ENCODE measurements at places on chromosomes 5 and 9. TPM values are rescaled to one million over a fixed set of nuclear protein-coding genes. Genes with fewer than 3 reads are reported as not detected.

DNA sequence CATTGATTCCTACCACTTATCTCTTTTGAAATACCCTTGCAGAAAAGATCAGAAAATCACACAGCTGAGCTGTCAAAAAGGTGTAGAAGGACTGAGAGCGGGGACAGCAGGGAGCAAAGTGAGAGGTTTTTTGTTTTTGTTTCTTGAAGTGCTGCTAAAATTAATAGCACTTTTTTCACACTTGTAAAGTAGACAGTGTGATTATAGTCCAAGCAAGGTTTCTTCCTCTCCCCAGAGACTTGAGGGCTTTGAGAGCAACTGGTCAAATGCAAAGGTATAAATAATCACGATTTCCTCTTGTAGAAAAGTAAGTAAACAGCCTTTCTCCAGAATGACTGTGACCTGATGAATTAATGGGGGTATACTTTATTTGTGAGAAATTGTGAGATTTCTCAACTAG lies 326.9 kb downstream of the ZNF608 start:
- DNase-seq: no peak

DNA sequence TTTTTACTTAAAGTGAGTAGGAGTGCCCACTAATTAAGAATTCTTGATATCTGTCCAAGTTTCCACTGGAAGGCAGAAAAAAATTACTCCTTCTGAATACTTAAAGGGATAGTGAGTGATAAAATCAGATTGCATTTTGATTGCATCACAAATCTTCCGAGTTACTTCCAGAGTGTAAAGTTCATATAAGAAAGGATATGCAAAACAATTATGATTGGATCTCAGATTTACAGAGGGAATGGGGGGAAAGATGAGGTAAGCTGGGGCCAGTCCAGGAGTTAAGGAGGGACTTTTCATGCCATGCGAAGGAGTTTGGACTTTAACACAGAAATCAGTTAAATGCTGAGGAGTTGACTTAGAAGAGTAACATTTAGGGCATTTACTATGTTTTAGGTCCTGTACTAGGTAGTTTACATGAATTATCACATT lies 9.3 kb upstream of the RNF145 start:
- no peak for DNase-seq

CCNO gene
- polyA plus RNA-seq: 8.2 TPM

DNA sequence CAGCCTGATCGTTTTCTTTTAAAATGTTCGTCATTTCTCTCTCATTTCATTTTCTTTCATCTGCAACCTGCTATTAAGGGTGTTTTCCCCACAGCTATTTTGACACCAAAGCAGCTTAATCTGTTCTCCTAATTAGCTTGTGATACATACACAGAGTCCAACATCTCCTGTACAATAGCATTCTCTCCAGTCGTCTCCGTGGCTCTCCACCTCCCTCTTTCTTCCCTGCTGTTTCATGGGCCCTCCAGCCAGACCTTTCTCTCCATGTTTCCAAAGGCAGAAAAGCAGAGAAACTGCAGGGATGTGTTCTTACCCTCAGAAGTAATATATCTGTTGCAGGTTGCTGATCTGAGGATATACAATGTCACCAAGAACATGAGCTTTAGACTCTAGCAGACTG lies 88.8 kb upstream of the SPOCK1 start:
- no peak for DNase-seq

GRCh38 chr9:136923881-136924280 lies 20.7 kb downstream of the FBXW5 start:
- DNase-seq: no peak

GRCh38 chr9:32782476-32783167 lies 718 bp upstream of the TMEM215 start:
- no peak for DNase-seq

CDC20B gene
- 0.65 TPM for polyA plus RNA-seq

Measured in right renal pelvis (tissue), 4 donors.